Left kidney (tissue), 8 donors: ENCODE measurements at places on chromosomes 5 and 9.
A peak's percentile ranks its signal among the peaks of the same experiment; 100 is the strongest.

- no peak for DNase-seq
These were observed at the start of gene LRRC26 for GRCh38 chr9:137169896-137170358. Gene LRRC26, minus strand, starts transcription at chr9:137170051. Its CDS starts 108 bp downstream, at chr9:137169943.

GRCh38 chr9:87350915-87351314 lies 146.8 kb upstream of the DAPK1 start:
- no peak for DNase-seq

- peak; percentile 71 for DNase-seq
These were observed 80.0 kb upstream of the TUT7 start for GRCh38 chr9:86434039-86434726.

- no peak for DNase-seq
These were observed 35.4 kb upstream of the C5orf47 start for GRCh38 chr5:173953528-173954090.

GRCh38 chr9:36823466-36823865 lies 210.6 kb downstream of the PAX5 start:
- no peak for DNase-seq

DNA sequence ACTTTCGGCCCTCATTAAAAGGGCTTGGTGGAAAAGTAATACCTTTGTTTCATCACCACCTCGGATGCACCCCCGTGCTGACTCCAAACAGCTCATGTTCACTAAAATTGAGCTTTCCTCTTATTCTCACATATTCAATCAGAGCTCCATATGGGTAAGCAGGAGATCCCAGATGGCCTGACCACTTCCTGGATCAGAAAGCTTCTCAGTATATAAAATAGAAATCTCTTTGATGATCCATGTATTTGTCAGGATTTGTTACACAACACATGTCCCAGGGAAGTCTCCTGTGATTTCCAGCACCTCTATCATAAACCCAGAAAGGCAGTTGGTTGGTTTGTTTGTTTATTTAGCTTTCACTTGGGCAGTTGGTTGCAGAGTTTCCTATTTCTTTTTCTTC lies 402.0 kb downstream of the MLLT3 start:
- no peak for DNase-seq

GRCh38 chr5:68522863-68523262 lies 307.3 kb downstream of the PIK3R1 start:
- DNase-seq = no peak

GRCh38 chr9:4955836-4956235 lies 29.2 kb upstream of the JAK2 start:
- DNase-seq = no peak

GRCh38 chr5:31096238-31096865 lies 97.1 kb upstream of the CDH6 start:
- DNase-seq = no peak

DNA sequence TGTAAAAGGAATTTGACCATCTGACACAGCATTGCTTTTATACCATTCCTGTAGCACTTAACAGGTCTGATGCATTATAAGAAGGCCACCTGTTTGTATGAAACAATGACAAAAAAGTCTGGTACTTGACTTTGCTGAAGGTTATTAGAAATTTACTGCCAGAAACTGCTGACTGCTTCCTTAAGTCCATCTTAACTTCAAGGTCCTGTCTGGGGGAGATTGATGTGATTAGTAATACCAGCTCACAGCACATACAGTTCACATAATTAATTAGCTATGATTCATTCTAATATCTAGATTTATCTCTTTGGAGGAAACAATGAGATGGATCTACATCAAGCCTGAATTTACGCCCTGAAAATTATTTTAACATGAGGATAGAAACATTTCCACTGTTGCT lies 49.6 kb upstream of the TEK start:
- DNase-seq = no peak

DNA sequence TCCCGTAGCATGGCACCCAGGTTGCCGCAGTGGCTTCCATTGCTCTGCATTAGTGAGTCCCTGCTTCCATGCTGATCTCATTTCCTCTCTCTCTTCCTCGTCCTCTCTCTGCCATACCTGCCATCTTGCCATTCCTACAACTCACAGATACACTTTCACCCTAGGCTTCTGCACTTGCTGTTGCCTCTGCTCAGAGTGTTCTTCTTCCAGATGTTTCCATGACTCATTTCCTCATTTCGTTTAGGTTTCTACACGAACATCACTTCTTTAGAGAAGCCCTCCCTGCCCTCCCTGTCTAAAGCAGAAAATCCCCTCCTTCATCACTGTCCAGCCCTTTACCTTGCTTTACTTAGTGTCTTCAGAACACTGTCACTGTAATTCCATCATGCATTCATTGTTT lies 115.2 kb upstream of the WWC1 start:
- DNase-seq = no peak

DNA sequence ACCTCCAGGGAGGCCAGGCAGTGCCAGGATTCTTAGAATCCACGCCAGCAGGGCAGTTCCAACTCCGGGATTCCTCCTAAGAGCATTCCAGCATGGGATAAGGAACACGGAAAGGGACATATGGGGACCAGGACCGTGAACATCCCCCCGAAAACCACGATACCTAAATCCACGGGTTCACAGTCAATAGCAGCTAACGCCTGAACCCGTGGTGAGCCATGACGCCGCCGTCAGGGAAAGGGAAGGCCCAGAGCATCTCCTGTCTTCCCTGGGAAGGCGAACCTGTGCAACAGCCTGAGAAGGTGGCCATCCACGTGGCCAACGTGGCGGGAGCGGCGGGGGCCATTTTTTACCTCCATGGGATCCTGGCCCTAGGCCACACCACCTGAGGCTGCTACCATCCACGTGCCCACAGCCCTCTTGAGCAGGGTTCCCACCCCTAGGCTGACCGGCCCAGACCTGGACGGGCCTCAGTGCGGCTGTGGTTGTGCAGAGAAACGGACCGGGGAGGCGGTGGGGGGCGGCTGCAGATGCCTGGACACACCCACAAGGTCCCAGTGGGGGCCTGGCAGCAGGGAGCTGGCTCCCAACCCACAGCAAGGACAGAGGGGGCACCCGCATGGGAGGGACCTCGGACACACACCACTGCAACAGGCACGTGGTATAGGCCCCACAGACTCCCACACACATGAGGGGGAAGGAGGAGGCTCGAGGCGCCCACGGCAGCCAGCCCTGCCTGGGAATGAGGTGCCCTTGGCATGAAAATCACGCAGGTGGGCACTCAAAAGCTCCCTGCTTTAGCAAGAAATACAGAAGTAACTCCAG lies 42.8 kb downstream of the SLC12A7 start:
- DNase-seq = no peak

DNA sequence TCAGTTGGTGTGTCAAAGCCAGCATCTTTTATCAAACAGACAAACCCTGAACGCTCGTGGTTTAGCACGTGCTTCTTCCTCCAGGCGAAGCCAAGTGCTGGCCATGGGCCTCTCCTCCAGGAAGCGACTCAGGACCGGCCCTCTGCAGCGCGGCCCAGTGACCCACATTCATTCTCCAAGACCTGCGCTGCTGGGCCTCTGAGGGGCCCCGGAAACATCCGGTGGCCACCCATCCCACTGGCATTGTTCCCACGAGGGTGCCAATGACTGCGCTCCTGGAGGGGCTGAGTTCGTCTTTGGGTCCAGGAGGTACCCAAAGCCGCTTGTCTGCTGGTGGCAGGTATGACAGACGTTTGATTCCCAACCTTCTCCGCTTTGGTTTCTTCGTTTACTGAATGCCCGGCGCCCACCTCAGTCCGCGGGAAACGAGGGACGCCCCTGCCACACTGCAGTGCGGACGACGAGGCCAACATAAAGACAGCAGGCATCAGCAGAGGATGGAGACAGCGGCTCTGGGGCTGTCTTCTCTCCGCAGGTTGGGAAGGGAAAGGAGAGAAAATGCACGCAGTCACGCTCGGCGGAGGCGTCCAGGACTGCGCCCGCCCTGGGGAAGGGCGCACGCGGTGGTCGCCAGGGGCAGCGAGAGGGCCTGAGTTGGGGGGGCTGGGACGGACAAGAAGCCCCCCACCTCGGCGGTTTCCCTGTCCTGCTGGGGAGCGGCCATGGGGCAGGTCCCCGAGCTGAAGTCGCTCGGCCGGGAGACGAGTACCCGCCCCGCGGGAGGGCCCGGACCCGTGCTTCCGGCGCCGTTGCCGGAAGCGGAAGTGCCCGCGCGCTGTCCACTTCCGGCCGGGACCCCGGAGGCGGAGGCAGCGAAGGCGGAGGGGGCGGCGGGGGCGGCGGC lies at the start of gene EXOC3:
Gene EXOC3 (plus strand): TSS at position 842 of the 904 bp plus-strand sequence. CDS start 3,030 bp downstream, outside the sequence.
- peak; percentile 61 for DNase-seq

DNA sequence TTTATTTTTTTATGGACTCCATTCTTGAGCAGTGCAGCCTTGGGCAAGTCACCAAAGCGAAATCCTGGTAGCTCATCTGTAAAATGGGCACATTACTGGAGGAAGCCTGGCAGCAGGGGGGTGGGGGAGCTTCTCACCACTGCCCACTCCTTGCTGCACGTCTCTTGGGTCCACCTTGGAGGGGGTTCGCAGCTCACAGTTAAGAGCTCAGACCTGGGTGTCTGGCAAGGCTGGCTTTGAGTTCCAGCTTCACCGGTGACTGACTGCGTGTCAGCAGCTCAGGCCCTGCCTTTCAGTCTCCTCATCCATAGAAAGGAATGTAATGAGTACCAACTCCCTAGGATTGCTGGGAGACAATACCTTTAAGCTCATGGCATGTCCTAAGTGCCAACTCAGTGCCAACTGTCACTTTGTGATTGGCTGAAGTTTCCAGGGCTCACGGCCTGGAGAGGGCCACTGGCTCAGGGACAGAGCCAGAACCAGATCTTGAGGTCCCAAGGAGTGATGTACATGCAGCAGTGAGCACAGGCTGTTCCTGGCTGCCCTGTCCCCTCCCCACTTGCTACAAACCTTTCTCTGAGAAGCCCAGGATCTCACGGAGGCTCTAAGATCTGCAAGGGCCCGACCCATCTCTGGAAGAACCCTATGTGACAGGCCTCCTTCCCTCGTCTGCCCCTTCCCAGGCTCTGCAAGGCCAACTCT lies 72.9 kb downstream of the C9orf50 start:
- DNase-seq = no peak

DNA sequence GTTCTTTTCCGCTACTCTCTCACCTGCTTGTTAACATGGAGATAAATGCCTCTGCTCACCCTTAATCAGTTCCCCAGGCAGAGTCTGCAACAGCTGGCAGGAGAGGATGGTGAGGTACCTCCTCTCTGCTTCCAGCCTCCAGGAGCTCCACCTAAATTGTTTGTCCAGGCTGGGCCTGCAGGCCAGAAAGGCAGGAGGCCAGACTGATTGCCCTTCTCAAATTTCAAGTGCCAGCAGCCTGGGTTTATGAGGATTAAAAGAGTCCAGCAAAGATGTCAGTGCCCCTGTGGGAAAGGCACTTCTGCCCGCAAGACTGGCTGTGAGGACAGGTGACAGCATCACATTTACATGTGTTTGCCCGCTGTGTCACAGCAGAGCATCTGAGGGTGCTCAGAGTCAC lies 19.8 kb downstream of the CORO2A start:
- no peak for DNase-seq

GRCh38 chr9:137042751-137043727 lies 2.9 kb downstream of the NPDC1 start:
- DNase-seq = no peak
